Upper lobe of right lung (tissue), 1 donor: ENCODE measurements at places on chromosomes 13 and 19. TPM values are rescaled to one million over a fixed set of nuclear protein-coding genes. Genes with fewer than 3 reads are reported as not detected.

The CYP4F3 gene
- total RNA-seq, result 0.41 TPM

The ADAMTSL5 gene
- total RNA-seq, result 4.8 TPM

GRCh38 chr13:105737688-105738087 is 797.8 kb downstream of the EFNB2 start:
- no peaks in the 10 kb centered on the region for H3K27me3 ChIP-seq
- no peak for DNase-seq
- H3K4me3 ChIP-seq, result no peak overlapping the region
- no peak overlapping the region for H3K27ac ChIP-seq
- H3K4me1 ChIP-seq, result no peaks in the 10 kb centered on the region

DNA sequence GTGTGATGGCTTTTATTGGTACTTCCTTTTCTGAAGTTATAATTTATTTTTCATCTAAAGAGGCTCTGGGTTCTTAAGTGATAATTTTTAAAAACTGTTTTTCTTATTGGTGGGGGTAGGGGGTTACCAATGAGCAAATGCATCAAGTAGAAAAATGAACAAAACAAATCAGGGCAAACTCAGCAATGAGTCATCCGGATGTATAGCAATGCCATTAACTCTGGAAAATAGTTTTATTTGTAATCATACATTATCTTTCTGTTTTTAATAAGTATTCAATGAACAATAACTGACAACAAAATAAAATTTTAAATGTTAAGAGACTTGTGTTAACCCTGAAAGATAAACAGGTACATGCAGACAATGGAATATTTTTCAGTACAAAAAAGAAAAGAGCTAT is 67.6 kb downstream of the UFM1 start:
- no peaks in the 10 kb centered on the region for H3K4me1 ChIP-seq
- no peak overlapping the region for H3K4me3 ChIP-seq
- no peaks in the 10 kb centered on the region for H3K27me3 ChIP-seq
- no peak for DNase-seq
- no peaks in the 10 kb centered on the region for H3K36me3 ChIP-seq
- H3K27ac ChIP-seq, result no peak overlapping the region

The CGB2 gene
- not detected for total RNA-seq

DNA sequence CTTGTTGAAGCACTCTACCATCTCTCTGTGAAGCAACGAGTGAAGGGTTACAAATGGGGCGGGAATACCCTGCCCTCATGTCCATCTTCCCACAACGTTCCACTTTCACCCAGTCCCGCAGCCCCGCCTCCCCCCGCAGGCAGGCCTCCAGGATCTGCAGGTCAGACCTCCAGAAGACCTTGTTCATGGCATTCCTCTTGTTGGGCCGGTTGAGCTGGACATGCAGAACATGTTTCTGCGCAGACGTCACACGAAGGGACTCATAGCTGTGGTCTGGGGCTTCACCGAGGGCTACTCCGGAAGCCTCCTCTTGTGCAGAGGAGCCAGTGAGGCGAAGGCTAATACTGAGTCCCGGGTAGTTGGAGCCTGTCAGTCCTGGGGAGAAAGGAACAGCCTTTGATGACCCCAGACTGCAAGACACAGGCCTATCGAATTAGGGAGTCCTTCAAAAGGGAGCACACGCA is 420 bp downstream of the ECH1 start:
- peak overlapping the region; percentile 93 for H3K27ac ChIP-seq
- DNase-seq, result peak; percentile 92
- peak overlapping the region; percentile 80 for H3K4me3 ChIP-seq
- H3K27me3 ChIP-seq, result no peaks in the 10 kb centered on the region
